ENCODE measurements at places on chromosomes 1 and 21.

- no peak for DNase-seq
Measured at GRCh38 chr1:64518692-64519481, 49.0 kb downstream of the CACHD1 start.

DNA sequence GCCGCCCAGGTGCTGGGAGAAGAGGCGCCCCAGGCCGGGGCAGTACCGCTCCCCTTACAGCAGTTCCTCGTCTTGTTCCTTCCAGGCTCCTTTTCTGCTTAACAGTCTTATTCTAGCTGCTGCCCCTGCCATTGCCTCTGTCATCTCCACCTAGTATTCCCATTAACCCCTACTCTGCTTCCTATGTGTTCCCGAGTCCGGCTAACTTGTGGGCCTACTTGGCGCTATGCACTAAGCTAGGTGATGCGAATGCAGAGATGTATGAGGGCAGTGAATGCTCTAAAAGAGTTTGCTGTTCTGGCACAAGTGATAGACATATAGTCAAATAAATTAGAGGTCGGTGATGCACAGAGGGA, 276 bp upstream of the IQGAP3 start:
- no peak for DNase-seq

DNA sequence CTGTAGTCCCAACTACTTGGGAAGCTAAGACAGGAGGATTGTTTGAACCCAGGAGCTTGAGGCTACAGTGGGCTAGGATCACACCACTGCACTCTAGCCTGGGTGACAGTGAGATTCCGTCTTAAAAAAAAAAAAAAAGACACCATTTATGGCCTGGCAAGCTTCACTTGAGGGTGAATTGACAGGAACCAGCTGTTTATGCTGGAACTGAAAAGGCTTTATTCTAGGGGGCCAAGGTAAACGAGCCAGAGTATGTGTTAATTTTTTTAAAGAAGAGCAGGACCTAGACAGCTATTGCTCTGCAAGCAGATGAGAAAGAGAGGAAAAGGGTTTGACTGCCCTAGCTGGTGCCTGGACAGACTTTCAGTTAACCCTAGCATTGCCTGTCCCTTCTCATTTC, 37.0 kb downstream of the S100A6 start:
- no peak for DNase-seq

- peak; percentile 87 for DNase-seq
Measured at GRCh38 chr21:38913120-38913892, 107.6 kb downstream of the ETS2 start.

DNA sequence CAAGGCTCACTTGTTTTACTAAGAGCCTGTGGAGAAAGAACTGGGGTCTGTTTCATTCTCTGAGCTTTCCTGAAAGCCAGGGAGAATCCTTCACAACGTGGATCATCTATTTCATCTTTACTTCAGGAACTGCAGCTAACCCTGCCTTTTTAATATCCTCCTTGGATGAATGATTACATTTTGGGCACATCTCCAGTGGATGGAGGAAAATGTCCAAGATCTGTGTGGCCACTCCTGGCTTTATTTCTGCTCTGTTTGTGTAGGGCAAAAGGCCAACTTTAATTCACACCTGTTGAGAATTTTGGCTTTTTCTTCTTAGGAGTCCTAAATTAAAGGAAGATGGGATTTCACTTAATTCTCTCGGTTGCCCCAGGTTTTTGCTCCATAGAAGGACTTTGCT, 69.5 kb upstream of the CACNA1E start:
- DNase-seq = no peak

DNA sequence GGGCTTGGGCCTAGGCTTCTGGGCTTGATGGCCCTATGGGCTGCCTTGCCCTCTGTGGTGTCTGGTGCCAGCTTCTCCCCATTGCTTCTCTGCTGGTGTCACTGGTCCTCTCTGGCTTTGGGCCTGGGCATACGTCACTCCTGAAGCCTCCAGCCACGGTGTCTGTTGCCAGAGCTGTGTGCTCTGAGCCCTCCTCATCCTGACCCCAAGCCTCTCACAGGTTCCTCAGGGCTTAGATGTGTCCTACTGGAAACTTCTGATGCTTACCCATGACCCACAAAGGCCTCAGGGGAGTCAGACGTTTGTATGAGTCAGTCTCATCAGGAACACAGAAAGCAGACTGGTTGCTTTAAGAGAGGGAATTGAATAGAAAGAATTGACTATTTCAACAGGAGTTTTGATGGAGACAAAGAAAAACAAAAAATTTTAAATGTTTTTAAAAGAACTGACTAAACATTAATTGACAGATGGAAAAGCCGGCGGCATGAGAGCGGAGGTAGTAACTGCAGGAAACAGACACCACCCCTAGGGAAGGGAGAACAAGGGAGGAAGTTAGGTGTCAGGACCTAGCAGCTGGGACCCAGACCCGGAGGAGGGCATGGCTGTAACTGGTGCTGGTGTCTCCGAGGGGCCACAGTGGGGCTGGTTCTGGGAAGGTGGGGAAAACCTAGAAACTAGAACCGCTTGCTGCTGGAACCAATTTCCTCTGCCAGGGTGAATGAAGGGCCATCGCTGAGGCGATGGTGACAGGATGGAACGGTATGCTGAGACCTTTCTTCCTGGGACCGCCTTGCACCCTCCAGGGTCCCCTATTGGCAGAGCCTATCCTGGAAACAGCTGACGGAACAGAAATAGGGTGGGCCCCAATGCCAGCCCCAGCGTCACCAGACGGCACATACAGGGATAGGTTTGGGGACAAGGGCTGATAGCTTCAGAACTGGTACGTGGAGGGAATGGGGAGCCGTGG, 40.0 kb upstream of the CITED4 start:
- no peak for DNase-seq

GRCh38 chr1:83641206-83641658, 357.7 kb downstream of the TTLL7 start:
- DNase-seq = no peak

DNA sequence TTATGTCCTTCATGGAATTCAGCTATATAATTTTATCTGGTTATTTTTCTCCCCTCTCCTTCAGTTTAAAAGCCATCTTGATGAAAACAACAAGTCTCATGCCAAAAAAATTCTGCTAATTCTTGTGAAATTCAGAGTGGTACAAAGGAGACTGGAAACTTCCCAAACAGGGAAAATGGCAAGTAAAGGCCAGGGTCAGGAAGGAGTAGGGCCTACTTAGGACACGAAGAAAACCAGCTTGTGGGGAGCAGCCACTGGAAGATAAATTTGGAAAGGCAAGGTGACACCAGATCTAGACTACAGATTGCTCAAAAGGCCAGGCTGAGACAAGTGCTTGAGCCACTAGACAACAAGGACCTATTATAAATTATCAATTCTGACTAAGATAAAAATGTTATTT, 6.4 kb downstream of the TSTD1 start:
- DNase-seq = no peak

- no peak for DNase-seq
Measured at GRCh38 chr1:57832612-57833011, 408.8 kb upstream of the DAB1 start.

- DNase-seq = no peak
Measured at GRCh38 chr1:201164645-201165044, 10.4 kb upstream of the TMEM9 start.

- no peak for DNase-seq
Measured at GRCh38 chr21:40732253-40733023, 114.5 kb downstream of the DSCAM start.

All from upper lobe of left lung (tissue), 6 donors.